ENCODE measurements at places on chromosomes 7 and 10.
A peak's percentile ranks its signal among the peaks of the same experiment; 100 is the strongest.

DNA sequence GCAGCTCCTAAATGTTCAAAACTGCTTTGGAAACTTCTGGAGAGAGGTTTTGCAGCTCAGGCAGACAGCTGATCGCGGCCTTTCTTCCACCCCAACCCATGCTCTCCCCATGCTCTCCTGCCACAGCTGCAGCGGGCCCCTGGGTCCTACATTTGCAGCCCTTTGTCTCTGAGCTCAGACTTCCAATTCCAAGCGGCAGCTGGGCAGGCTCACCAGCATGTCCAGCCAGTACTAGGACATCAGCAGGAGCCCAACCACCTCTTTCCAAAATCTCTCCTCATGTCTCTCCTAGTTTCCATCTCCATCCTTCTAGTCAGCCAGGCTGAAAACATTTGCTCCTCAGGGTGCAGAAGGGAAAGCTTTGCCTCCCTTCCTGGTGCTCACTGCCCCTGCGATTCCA lies 6.0 kb downstream of the LEP start:
- no peak for DNase-seq

DNA sequence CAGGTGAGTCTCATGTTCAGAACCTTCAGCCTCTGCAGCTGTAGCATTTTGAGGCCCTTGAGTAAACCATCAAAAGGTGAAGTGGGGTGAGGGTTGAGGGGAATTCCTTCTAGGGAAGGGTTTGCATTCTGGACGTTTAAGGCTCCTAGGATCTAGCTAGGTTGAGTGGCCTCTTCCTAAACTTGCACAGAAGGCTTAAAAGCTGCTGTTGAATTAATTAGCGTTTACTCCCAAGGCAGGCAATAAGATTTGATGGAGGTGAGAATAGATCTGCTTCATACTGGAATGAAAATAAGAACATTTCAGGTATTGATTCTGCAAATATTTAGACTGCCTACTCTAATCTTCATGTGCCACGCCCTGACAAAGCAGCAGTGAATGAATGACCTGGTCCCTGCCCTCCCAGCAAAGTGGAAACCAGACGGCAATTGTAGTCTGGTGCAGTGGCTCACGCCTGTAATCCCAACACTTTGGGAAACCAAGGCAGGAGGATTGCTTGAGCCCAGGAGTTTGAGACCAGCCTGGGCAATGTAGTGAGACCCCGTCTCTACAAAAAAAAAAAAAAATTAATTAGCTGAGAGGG lies 11.4 kb upstream of the KPNA7 start:
- no peak for DNase-seq

DNA sequence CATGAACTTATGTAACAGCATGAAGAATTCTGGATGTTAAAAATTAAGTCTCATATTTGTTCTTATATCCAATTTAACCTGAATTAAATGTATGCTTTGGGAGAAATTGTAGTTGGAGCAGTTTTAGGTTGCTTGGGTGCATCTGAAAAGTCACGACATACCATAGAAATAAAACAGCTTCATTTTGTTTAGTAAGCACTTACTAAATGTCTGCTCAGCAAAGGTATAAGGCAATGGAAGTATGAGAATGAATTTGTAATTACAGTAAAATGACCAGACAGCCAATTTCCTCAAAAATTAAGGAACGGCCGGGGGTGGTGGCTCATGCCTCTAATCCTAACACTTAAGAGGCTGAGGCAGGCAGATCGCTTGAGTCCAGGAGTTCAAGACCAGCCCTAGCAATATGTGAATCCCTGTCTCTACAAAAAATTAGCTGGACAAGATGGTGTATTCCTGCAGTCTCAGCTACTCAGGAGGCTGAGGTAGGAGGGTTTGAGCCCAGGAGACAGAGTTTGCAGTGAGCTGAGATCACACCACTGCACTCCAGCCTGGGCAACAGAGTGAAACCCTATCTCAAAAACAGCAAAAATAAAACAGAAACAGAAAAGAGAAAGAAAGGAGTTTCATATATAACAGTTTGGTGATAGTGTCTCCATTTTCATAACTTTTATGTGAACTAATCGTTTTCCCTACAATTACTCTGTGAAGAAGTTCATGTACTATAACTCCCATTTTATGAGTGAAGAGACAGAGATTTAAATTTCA lies 47.2 kb upstream of the KLF6 start:
- no peak for DNase-seq

DNA sequence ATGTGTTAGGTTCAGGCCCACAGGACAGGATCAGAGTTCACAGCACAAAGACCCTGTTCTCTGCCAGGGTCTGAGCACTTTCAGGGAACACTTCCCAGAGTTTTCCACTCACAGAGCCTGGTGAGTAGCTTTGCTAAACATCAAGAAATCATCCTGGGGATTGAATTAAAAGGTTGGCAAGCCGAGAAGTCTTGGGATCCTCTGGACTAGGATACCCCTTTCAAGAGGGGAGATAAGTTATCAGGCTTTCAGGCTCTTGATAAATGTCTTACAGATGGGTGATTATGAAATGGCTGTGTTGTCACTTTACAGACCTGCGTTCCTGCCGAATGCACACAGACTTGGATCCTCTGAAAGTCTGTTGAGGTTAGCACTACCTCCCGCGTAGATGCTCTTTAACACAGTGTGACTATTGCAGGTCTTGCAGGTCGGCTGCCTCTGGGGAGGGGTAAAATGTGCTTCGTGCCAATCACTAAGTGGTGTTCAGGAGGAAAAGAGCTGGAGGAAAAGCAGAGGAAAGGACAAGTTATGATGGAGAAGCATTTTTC lies 473.5 kb upstream of the AKR1E2 start:
- peak; percentile 41 for DNase-seq

DNA sequence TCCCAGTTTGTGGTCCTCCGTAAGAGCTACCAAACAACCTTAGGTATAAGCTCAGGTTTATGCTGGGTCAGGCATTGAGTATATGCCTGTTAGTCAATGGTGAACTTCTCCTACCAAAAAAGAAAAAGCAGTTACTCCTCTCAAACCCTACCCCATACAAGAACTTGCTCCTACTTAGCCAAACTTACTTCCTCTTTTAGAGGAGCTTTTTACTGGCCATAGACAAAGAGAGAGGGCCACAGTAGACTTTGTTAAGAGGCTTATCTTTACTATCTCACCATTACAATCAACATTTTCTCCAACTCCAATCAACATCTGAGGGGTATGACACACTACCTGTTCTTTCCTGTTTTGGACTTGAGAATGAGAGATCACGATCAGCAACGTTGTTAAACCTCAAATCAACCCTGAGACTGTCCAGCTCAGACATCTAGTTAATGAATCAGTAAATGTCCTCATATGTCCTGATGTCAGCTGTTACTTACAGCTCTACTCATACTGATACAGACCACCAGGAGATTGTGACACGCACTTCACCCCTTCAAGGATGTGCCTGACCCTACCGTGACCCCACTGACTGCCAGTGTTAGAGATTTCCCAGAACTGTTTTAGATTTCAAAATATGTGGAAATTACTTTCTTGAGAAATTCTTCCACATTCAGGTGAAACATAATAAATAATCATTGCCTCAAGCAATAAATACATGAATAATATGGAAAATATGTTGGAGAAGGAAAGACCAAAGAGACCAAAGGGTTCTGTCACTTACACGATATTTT lies 18.4 kb upstream of the CCDC71L start:
- no peak for DNase-seq

GRCh38 chr10:123640016-123640535 lies 26.1 kb upstream of the GPR26 start:
- DNase-seq = no peak

DNA sequence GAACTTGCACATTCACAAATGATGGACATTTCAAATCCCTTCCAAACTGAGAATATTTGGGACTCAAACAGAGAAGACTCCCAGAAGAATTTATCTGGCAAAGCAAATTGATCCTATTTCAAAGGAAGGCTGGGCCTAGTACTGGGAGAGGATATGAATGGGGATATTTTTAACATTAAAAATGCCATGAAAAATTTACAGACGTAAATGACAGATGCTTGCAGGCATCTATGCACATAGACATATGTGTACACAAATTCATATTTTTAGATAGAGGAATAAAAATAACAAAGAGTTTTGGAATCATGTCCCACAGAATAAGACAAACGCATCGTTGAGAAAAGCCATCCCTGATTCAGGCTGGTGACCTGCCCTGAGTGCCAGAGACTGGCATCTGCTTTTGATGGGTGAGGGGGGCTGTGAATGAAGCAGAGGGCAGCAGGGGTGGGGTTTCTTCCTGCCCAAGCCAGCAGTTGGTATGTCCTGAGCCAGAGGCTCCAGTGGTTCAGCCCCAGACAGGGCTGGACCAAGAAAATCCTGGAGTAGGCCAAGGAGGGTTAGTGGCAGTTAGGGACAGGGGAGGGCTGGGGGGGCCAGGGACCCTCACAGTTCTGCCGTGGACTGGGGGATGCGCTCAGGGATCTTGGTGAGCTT lies 138.5 kb downstream of the SLIT1 start:
- no peak for DNase-seq

DNA sequence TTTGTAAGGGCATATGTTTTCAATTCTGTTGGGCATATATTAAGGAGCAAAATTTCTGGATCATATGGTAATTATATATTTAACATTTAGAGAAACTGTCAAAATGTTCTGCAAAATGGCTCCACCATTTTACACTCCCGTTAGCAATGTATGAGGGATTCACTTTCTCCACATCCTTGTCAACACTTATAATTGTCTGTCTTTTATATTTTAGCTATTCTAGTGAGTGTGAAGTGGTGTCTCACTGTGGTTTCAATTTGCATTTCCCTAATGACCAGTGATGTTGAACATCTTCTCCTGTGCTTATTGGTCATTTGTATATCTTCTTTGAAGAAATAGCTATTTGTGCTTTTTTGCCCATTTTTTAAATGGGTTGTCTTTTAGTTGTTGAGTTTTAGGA lies 8.1 kb upstream of the KLHDC10 start:
- no peak for DNase-seq

- DNase-seq = no peak
Measured at GRCh38 chr10:101228153-101228965, 904 bp downstream of the LBX1 start.

GRCh38 chr10:132167041-132167674 lies 19.6 kb upstream of the DPYSL4 start:
- DNase-seq = no peak

GRCh38 chr10:101110856-101111523 lies 20.1 kb upstream of the TLX1 start:
- DNase-seq = no peak

GRCh38 chr10:16653224-16653623 lies 131.5 kb upstream of the C1QL3 start:
- no peak for DNase-seq

DNA sequence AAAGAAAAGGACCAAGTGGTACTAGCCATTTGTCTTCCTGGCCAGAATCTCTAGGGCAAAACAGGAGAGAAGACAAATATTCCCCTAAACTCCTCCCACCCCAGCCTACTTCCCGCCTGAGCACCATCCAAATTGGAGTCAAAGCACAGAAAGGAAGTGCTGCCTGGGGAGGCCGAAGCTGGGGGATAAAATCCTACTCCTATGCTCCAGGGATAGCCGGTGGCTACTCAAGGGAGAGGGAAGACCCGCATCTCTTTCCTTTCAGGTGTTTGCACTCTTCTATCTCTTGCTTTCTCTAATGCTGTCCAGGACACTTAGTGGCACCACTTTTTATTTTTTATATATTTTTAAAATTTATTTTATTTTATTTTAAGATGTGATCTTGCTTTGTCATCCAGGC lies 7.1 kb upstream of the DUSP5 start:
- no peak for DNase-seq

GRCh38 chr10:77555591-77556212 lies 81.9 kb downstream of the KCNMA1 start:
- DNase-seq = no peak

- peak; percentile 65 for DNase-seq
Measured at GRCh38 chr7:103685646-103686045, 239.6 kb upstream of the SLC26A5 start.

DNA sequence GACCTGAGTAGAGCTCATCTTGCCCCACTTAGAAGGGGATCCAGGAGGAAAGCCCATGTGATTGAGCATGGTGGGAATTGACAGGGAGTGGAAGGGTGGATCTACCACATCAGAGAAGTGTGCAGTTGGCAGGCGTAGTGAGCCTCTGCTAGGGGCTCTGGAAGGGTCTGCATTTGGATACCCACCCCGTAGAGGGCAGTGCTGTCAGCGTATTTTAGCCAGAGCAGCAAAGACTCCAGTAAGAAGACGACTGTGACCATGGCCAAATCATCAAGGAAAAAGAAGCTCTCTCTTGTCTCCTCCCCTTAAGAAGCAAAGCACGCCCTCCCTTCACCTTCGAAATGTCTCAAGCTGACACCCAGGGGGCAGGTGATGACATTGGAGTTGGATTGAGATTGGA lies 68.8 kb upstream of the INHBA start:
- DNase-seq = no peak

DNA sequence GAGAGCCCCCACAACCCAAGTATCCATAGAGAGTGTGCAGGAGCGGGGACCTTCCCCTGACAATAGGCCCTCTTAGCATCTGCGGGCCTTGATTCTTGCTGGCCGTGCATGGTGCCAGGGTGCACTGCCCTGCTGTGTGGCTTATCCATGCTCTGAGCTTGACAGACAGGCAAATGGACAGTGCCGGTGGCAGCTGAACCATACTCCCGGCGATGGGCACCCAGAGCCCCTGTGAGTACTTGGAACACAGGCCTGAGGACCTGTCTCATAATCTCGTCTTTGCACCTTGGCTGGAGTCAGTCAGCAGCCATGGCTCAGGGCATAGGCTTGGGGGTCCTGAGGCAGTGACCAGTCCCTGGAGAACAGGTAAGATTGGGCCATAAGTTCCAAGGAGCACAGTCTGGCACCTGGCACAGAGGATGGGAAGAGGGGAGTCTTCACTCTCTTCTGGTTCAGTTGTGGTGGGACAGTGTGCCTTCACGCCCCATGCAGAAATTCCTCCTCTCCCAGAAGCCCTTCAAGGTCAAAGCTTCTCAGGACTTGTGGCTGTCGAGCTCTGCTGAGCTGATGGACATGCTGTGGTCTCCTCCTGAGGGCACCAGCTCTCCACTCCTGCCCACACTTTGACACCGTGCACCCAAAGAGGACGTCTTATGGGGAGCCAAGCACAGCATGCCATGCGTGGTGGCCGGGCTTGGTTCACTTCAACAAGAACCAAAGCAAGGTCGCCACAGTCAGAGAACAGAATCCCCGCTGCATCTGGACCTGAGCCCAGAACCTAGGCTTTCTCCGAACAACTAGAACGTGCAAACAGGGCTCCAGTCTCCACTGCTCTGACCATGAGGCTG lies 59.4 kb upstream of the CAMK2B start:
- no peak for DNase-seq

GRCh38 chr10:79256264-79256806 lies 90.9 kb upstream of the PPIF start:
- DNase-seq = no peak

DNA sequence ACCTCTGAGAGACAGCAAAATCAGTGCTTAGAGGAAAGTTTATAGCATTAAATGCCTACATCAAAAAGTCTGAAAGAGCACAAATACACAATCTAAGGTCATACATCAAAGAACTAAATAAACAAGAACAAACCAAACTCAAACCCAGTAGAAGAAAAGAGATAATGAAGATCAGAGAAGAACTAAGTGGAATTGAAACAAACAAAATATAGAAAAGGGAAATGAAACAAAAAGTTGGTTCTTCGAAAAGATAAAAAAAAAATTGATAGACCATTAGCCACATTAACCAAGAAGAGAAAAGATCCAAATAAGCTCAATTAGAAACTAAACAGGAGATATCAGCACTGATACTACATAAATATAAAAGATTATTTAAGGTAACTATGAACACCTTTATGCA lies 280.0 kb upstream of the NRG3 start:
- no peak for DNase-seq

All from NCI-H446 (cell line).